ENCODE measurements at places on chromosomes 16 and 17.

DNA sequence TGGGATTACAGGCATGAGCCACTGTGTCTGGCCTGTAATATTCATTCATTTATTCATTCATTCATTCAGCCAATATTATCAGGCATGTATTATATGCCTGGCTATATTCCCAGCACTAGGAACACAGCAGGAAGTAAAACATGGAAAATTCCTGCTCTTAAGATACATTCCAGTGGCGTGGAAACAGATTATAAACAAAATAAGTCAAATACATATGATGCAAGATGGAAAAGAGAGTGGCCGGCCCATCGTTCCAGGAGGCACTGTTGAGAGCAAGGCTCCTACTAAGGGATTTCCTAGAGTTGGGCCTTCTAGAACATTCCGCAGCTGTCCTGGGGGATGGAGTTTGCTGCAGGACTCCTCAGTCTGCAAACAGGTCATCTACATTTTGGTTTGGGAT is 17.7 kb downstream of the ADCY9 start:
- no peak for DNase-seq

DNA sequence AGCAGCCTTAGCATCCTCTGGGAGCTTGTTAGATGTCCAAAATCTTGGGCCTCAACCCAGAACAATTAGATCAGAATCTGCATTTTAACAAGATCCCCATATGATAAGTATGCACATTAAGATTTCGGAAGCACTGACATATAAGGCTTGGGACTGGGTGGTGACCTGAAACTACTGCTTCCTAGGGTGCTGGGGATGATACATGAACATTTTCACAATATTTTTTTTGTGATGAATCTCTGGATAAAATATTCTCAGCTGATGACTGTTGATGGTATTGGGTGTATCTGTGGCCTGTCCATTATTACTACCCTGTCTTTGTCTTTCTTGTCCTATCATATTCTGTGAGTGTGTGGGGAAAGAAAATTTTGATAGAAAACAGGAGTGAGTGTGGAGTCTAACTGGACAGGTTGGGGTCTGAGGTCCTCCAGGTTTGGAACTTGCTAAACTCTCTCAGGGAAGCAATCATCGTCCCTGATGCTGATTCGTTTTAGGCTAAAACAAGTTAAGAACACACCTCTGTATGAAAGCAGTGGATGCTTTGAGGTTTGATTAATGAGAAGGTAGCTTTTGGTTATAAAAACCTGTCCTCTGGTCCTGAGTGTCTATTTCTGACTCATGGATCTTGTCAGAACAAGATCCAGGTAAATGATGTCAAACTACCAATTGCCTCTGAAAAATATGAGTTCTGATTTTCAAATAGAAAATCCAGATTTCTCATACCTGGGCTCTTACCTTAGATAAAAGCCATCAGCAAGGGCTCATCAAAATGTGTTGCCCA is 23.2 kb downstream of the KRT23 start:
- DNase-seq: no peak

DNA sequence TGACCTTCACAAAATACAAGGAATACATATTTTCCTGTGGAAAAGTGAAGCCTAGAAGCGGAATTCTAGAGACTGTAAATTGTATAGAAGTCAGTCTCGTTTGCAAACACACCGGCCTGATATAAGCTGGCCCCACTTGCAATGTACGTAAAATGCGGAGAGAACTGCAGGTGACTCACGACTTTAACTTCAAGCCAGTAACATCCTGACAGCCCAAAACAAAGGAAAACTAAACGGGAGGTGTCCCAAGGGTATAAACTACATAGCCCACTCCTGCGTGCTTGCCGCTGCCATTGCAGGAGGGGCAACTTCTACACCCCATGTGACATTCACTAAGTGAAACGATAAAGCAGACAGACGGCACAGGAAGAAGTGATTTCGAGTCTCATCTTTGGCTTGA is 101.6 kb downstream of the CYTH1 start:
- no peak for DNase-seq

DNA sequence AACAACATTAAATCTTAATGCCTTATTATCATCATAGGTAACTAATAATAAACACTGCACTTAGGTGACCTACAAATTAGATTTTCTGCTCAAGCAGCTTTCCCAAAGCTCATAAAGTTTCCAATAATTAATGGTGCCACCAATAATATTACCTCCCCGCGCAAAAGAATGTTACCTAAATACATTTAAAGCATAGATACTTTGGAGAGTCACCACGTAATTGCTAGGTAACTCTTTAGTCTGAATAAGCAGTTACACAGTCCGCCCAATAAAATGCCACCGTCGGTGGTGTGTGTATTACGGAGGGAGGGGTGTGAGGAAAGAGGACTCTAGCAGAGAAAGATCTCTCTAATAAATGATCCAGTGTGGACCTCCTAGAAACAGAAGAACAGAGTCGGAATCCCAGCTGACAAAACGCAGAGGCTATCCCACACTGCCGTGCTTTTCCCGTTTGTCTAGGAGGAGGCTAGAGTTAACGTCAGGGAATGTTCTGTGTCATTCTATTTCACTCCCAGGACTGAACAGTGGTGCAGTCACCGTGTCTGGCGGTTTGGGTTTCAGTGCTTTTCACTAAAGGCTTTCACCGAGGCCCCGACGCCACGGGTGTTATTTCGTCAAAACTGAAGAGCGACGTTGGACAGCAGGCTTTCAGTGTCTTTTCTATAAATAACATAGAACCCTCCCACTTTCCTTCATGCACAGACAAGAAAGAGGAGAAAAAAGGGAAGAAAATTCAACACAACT is 630 bp downstream of the RNFT1 start:
- peak; percentile 22 for DNase-seq

DNA sequence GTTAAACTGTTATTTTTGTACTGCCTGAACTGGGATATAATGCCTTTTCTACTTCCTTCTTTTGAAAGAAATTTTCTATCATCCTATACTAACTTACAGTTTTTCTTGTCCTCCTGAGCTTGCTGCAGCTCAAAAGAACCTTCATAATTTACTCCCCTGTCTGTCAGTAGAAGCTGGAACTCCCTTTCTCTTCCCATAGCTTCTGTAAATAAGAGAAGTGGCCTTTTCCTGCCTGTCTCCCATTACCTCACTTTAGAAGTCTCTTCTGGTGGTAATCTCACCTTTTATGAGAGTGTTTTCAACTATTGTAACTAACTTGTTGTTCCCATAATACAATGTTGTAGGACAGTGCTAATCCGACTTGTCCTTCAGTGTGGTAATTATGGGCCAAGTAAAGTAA is 246.7 kb upstream of the TBX2 start:
- no peak for DNase-seq

DNA sequence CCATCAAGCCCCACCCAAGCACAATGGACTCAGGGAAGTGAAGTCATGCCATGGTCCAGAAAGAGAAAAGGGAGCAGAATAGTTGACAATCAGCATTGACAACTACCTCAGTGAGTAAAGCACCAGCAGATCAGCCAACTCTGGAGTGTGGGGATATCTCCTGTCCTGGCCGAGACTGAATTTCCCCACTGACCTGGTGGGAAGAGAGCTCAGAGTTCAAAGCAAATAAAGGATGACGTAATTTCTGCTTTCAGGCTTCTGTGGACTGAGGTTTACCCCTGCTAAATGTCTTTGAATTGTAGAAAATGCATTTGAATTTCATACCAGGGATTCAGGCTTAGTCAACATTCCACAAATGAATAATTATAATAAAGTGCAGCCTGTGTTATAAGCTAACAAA is 152.9 kb downstream of the CBLN1 start:
- no peak for DNase-seq

DNA sequence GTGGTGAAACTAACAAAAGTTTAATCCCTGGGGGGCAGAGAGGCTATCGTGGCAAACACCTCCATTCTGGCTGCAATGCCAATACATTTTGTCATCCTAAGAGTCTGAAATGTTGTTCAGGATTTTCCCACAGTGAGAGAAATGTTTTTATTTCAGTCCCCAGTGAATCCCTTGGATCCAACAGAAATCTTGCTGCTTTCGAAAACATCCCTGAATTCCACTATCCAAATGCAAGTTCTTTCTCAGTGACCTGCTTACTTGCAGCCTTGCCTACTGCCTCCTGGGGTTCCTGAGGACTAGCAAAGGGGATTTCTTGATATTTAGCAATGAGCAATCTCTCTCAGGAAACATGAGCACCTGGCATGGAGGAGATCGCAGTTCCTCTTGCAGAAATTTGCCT is 202.1 kb upstream of the IRX3 start:
- DNase-seq: no peak

GRCh38 chr17:70127221-70127873 is 42.0 kb upstream of the KCNJ2 start:
- DNase-seq: no peak

GRCh38 chr17:77810536-77810935 is 148.0 kb upstream of the TNRC6C start:
- no peak for DNase-seq

DNA sequence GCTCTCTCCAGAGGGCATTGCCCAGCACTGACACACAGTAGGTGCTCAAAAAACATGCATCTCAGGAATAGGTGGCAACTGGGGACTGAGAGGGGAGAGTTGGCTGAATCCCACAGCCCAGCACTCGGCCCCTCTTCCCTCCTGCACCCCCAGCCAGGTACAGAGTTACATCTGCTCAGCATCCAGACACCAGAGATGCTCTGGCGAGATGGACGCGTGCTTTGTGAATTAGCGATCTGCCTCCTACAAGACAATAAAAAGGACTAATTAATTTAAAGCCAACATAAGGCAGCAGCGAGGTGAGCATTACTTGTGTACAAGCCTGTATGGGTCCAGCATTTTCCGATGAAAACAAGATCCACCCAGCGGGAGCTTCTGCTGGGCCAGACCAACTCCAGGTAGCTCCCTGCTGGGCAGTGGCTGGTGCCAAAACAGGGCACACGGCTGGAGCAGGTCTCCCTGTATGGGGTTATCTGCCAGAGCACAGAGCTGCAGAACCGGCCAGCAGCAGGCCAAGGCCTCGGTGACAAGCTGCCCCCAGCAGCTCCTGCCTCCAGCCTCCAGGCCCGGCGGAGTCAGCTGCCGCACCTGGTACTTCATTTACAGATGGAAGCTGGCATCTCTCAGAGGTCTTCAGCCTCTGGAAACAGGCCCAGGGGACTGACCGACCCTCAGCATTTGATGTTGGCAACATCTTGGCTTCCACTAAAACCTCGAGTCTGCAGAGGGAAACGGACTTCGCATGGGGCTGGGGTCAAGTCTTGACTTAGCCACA is 219.7 kb upstream of the SDK2 start:
- DNase-seq: no peak

DNA sequence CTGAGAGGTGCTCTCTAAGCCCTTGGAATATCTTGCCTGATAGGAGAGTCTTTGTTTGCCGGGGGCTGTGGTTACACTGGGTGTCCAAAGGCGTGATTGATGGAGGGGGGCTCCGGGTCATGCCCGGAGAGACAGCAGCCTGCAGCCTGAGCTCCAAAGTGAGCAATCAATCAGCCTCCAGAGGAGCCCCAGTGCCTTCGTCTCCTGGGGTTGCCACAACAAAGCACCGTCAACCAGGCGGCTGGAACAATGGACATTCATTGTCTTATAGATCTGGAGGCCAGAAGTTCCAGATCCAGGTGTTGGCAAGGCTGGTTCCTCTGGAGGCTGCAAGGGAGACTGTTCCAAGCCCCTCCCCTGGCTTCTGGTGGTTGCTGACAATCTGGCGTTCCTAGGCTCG is 24.0 kb upstream of the GINS2 start:
- DNase-seq: no peak

- DNase-seq: no peak
These were observed 118.3 kb downstream of the BANP start for GRCh38 chr16:88069397-88070168.

DNA sequence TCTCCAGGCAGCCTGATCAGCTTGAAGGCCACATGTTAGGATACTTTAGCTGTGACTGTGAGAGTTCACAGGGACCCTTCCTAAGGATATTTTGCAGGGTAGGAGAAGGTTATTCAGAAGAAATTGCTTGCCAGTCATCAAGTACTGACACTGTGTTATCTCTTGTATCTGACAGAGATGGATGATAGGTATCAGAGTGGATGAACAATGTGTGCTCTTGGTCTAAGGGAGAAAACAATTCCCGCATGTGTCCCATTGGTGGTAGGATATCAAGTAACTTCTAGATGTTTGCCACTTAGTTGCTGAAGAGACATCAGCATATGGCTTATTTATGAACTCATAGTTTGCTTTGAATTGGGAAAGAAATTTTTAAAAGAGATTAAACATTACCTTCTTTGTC is 219.3 kb downstream of the SPECC1 start:
- no peak for DNase-seq

GRCh38 chr16:16122264-16122663 is 101.0 kb downstream of the ABCC6 start:
- no peak for DNase-seq

DNA sequence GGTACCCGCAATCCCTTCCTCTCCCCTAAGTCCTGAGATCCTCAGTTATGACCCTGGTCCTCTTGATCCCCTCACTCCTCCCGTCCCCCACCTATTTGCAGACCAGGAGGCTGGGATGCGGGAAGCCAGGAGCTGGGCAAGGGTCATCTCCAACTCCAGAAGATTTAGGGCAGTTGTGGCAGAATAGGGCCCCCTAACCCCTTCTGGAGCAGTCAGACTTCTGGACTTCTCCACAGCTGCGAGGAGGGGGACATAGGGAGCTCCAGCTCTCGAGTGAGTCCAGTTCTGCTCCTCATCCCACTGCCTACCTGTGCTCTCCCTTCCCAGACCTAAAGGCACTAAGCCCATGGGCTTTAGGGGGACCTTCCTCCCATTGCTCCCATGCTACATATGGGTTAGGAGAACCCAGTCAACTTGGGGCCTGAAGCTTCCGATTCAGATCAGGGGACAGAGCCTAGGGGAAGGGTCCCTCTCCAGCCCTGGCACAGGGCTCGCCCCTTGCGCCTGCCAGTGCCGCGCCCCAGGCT is 1.3 kb downstream of the WNK4 start:
- DNase-seq: no peak

GRCh38 chr17:42617956-42618431 is 8.5 kb downstream of the TUBG1 start:
- no peak for DNase-seq

DNA sequence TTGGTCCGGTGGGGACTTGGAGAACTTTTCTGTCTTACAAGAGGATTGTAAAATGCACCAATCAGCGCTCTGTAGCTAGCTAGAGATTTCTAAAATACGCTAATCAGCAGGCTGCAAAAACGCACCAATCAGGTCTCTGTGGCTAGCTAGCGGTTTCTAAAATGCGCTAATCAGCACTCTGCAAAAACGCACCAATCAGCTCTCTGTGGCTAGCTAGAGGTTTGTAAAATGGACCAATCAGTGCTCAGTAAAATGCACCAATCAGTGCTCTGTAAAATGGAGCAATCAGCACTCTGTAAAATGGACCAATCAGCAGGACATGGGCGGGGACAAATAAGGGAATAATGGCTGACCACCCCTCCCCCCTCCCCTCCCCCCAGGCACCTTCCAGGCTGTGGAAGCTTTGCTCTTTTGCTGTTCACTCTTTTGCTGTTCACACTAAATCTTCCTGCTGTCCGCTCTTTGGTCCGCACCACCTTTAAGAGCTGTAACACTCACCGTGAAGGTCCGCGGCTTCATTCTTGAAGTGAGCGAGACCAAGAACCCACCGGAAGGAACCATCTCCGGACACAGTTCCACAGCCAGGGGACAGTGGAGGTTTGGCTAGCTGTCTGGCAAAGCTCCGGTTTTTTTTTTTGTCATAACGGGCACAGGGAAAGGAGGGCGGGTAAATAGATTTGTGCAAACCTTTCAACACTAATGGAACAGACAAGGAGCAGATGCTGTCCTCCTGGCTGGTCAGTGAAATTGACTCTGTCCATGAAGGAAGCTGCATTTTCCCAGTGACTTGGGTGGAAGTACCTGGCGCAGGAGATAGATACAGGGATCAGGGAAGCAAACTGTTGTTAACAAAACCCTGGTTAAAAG is 8.3 kb downstream of the PITPNC1 start:
- no peak for DNase-seq

- peak; percentile 12 for DNase-seq
These were observed 2.7 kb downstream of the NUFIP2 start for GRCh38 chr17:29291163-29291752.
